GM12878 (cell line): ENCODE measurements at places on chromosomes 13 and 19. TPM values are rescaled to one million over a fixed set of nuclear protein-coding genes. Genes with fewer than 3 reads are reported as not detected.

The ZNF649 gene
- polyA plus RNA-seq, result 4.1 and 4.7 TPM in 2 replicates

The ZNF229 gene
- polyA plus RNA-seq, result 0.14 and 0.22 TPM in 2 replicates

The POU4F1 gene
- not detected in 2 replicates for polyA plus RNA-seq

The KLK3 gene
- not detected in 2 replicates for polyA plus RNA-seq

The NOTCH3 gene
- polyA plus RNA-seq, result 0.01 and 0.03 TPM in 2 replicates

The ACP4 gene
- polyA plus RNA-seq, result not detected in 2 replicates

The CCDC8 gene
- polyA plus RNA-seq, result not detected in 2 replicates

The CABP5 gene
- polyA plus RNA-seq, result not detected in 2 replicates

The BICRA gene
- polyA plus RNA-seq, result 1.4 and 2.0 TPM in 2 replicates

The CRYL1 gene
- polyA plus RNA-seq, result 13.8 and 15.5 TPM in 2 replicates

The OVOL3 gene
- not detected in 2 replicates for polyA plus RNA-seq

The ATP4B gene
- polyA plus RNA-seq, result 0.11 TPM in 1 of 2 replicates, not detected in the other

The ATCAY gene
- polyA plus RNA-seq, result 0.04 TPM in 2 replicates

The FOXA3 gene
- not detected in 2 replicates for polyA plus RNA-seq

The STARD13 gene
- 10.4 and 10.5 TPM in 2 replicates for polyA plus RNA-seq

The LGI4 gene
- polyA plus RNA-seq, result not detected in 2 replicates

The ZNF835 gene
- polyA plus RNA-seq, result not detected in 2 replicates

The TBXA2R gene
- not detected in 2 replicates for polyA plus RNA-seq

The SYT3 gene
- not detected in 2 replicates for polyA plus RNA-seq

The F10 gene
- polyA plus RNA-seq, result not detected in 2 replicates

The MCEMP1 gene
- not detected in 2 replicates for polyA plus RNA-seq

The IL12RB1 gene
- 18.4 and 19.2 TPM in 2 replicates for polyA plus RNA-seq

The KLK7 gene
- not detected in 2 replicates for polyA plus RNA-seq

The ALKBH7 gene
- polyA plus RNA-seq, result 52.3 and 62.0 TPM in 2 replicates

The PCDH20 gene
- not detected in 2 replicates for polyA plus RNA-seq

The ATP4A gene
- 0.13 TPM in 1 of 2 replicates, not detected in the other for polyA plus RNA-seq

The DMWD gene
- 4.7 and 7.6 TPM in 2 replicates for polyA plus RNA-seq

The NLRP9 gene
- not detected in 2 replicates for polyA plus RNA-seq

The ERICH4 gene
- polyA plus RNA-seq, result not detected in 2 replicates

The PGLYRP2 gene
- polyA plus RNA-seq, result 0.06 TPM in 1 of 2 replicates, not detected in the other

The S1PR5 gene
- not detected in 2 replicates for polyA plus RNA-seq

The KCNN1 gene
- polyA plus RNA-seq, result 0.16 and 0.44 TPM in 2 replicates

The ZC3H13 gene
- polyA plus RNA-seq, result 52.5 and 59.1 TPM in 2 replicates

The CCDC70 gene
- not detected in 2 replicates for polyA plus RNA-seq

The ACP7 gene
- not detected in 2 replicates for polyA plus RNA-seq

The KIR2DL1 gene
- polyA plus RNA-seq, result not detected in 2 replicates
